Left renal pelvis (tissue), 4 donors: ENCODE measurements at places on chromosomes 11 and 22. TPM values are rescaled to one million over a fixed set of nuclear protein-coding genes. Genes with fewer than 3 reads are reported as not detected.

GRCh38 chr11:2107941-2108630 lies 31.1 kb downstream of the IGF2 start:
- no peak for DNase-seq

- DNase-seq = no peak
These were observed 5.7 kb downstream of the TNNI2 start for GRCh38 chr11:1844221-1845094.

DNA sequence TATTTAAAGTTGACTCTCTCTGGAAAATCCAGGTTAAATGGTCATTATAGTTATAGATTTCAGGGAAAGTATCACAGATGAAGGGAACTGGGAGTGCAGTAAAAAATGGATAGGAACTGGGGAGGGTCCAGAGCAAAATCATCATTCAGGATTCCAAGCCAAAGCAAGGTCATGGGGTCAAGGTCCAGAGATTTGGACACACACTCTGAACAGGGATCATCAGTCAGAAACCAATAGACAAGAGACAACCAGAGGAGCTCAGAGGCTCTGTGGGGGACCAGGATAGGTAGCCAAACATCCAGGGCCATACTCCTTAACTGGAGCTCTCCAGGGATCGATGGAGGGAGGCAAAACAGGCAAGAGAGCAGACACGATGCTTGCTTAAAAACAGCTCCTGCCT lies 27.3 kb upstream of the PSMA1 start:
- no peak for DNase-seq

GRCh38 chr11:71456831-71457230 lies 3.8 kb downstream of the NADSYN1 start:
- DNase-seq = no peak

DNA sequence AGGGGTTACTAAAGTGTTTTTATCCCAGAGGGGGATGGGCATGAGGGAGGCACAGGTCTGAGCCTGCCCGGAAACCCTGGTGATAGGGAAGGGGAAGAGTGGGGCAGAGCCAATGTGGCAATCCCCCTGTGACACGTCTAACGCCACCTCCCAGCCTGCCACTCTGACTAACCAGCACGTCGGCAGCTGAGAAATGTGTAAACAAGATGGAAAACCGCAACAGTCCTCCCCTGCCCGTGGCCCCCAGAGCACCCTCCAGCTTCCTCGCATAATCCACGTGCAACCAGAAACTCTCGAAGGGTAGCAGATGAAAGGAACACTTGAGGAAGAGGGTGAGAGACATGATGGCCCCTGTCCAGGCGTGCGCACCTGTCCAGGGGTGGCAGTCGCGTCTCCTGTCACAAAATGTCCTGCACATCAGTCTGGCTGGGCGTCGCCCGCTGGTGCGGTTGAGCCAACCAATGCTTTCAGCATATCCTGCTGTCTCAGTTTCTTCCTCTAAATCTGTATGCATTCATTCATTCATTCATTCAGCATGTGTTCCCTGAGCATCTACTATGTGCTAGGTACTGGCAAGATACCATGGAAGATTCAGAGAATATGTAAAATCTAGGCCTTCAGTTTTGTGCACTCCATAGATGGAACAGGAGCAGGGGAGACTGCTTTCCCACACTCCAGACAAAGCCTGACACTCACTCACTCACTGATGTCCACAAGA lies 4.5 kb downstream of the TMPRSS4 start:
- DNase-seq = no peak

DNA sequence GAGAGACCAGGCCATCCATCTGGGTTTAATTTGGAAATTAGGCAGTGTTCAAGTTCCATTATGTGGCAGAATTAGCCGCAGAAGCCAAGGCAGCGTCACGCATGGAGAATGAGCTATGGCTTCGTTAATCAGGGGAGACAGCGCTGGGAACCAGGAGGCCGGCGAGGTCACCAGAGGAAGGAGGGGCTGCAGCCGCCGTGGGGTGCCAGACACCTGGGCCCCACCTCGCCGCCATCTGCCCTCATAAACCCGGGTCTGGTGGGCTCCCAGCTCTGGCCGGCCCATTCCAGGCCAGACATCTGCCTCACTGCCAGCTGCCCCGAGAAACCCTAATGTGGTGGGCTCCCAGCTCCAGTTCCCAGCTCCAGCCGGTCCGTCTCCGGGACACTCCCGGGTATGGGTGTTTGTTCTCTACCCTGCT lies 676.9 kb downstream of the BRD1 start:
- no peak for DNase-seq

- DNase-seq = no peak
These were observed 53.0 kb upstream of the RDX start for GRCh38 chr11:110349138-110349996.

- no peak for DNase-seq
These were observed 70.3 kb upstream of the TP53I11 start for GRCh38 chr11:45021001-45021400.

DNA sequence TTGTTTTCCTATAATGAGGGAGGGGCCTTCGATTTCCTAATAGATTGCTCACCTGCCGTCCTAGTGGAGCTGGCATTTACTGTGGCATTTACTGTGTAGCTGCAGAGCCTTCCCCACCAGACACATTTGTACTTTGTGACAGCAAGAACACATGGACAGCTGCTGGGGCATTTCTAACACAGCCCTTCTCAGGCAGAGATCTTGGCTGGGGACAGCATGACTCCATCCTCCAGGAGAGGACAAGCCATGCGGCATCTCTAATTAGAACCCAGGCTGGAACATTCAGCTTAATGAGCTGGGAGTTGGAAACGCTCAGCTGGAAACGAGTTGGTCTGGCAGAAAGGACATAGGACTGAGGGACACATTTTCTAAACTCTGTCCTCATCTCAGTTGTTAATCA lies 887.5 kb downstream of the NTM start:
- no peak for DNase-seq

GRCh38 chr11:4072668-4073285 lies 21.8 kb upstream of the RRM1 start:
- DNase-seq = peak; percentile 66

- no peak for DNase-seq
These were observed 24.4 kb upstream of the FLRT1 start for GRCh38 chr11:64011371-64011770.

DNA sequence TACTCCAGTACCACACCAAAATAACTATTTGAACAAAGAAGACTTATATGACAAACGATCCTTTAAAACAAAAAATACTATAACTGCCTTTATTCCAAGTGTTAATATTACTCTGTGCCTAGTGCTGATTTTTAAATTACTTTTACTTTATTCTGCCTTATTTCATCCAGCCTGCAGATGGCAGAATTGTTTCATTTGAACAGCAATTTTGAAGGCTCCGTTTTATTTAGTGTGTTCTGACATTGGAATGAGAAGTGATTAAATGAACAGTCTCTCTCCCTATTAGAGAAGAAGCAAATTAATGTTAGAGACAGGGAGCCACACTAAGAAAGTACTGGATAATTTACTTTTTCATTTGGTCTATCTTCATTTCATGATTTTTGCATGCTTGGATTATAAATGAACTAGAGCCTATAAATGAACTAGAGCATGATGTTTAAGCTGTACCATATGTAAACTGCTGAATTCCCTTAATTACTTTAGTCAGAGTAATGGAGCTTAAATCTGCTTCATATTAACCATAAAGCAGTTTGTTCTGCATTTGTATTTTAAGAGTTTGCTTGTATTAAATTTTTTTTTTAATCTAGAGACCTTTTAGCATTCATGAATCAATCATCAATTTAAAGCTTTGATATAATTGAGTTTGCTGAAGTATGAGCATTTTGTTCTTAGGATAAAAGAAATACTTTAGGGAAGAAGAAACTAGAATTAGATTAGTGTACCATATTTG lies 9.8 kb downstream of the PDHX start:
- peak; percentile 54 for DNase-seq

- DNase-seq = no peak
These were observed 166.7 kb downstream of the ST3GAL4 start for GRCh38 chr11:126522152-126522551.

DNA sequence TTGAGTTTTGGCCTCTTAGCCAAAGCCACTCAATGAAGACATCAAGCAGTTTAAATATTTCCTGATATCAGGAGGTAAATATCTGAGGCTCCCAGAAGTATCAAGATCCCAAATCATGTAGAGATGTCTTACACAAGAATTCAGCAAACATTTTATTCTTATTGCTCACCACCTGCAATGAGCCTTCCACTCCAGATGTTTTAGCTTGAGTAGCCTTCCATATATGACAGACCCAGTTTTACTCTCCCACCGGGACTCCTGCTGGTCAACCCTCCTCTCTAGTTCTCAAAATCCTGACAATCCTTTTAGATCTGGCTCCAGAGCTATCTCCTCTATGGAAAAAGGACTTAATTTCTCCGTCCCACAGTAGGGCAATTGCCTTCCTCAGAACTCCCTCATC lies 404.4 kb downstream of the KCNA4 start:
- DNase-seq = no peak

GRCh38 chr11:14773755-14774154 lies 118.3 kb downstream of the CYP2R1 start:
- no peak for DNase-seq

GRCh38 chr11:16114978-16115871 lies 241.1 kb downstream of the SOX6 start:
- DNase-seq = no peak

DNA sequence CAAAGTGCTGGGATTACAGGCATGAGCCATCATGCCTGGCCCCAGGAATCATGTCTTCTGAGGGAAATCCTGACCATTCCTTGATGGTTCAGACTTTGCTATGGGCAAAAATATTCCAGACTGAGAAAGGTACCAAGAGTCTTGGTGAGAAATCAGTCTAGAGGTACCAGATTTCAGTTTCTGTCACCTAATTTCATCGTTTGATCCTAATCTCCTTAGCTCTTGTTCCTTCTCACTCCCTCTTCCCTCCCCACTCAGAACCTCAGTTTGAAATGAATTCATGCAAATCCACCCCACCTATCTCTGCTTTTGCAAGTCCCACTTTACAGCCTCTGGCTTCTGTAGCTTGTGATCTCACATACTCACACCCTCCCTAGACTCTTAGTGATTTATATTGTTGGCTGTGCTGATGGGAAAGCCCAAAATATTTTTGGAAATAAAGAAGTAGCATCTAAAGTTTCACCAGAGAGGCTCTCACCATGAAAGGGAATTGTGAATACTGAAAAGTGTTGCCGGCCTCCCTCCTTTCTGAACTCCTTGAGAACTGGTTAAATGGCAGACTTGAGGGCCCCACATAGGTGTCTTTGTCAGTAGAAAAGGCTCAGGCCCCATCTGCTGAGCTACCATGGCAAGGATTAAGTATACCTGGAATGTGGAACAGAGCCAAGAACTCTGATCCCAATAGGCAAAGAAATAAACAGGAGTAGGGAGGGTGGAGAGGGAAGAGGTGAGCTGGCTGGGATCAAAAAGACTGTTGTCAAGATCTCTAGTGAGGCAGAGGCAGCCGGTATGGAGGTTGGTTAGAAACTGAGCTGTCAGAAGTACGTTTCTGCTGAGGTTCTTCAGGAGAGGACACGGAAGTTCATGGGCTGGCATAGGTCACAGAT lies 190.5 kb upstream of the MTMR2 start:
- DNase-seq = no peak

GRCh38 chr11:27183672-27184457 lies 143.2 kb downstream of the BBOX1 start:
- DNase-seq = no peak

GRCh38 chr11:126870021-126870420 lies 130.5 kb downstream of the KIRREL3 start:
- no peak for DNase-seq

DNA sequence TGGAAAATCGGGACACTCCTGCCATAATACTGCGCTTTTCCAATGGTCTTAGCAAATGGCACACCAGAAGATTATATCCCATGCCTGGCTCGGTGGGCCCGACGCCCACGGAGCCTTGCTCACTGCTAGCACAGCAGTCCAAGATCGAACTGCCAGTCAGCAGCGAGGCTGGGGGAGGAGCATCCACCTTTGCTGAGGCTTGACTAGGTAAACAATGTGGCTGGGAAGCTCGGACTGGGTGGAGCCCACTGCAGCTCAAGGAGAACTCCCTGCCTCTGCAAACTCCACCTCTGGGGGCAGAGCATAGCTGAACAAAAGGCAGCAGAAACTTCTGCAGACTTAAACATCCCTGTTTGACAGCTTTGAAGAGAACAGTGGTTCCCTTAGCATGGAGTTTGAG lies 15.6 kb downstream of the PTH start:
- no peak for DNase-seq

GRCh38 chr22:35674335-35674734 lies 26.1 kb downstream of the APOL6 start:
- no peak for DNase-seq

- no peak for DNase-seq
These were observed 337.0 kb downstream of the SHANK2 start for GRCh38 chr11:70915158-70915985.

DNA sequence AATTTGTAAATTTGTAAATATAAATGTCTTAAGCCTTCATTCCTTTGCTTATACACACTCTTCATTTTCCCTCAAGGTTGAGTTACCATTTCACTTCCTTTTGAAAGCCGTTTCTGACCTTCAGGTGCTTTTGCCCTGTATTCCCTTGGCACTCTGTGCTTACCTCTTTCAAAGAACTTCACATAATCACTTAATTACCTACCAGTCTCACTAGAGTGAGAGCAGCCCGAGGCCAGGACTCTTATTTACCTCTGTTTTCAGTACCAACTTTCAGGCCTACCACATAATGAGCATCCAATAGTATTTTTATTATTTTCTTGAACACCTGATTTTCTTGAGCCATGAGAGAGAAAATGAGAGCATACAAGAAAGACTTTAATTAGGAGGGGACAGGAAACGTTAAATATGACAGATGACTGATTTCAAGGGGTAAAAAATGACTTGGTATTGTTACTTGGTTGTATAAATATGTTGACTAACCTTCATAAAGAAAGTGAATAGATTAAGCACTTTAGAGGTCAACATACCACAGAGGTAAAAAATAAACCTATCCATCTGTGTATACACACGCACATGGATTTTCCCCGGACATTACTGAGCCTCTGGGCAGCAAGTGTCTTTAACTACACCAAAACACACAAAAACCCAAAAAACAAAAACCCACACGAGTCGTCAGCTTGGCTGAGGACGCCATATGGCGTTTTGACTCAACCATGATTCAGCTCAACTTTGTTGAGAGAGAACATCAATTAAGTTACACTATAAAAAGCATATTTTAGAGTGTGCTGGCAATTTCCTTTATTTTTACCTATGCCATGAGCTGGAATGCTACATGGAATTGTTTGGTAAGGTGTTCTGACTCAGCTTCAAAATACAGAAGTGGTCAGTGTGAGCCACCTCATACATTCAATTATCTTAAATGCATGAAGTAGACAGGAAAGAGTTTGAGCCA lies 7.6 kb downstream of the ATXN10 start:
- no peak for DNase-seq

OOSP2 gene
- not detected for polyA plus RNA-seq

LARGE2 gene
- 26.0 TPM for polyA plus RNA-seq

TRAF6 gene
- polyA plus RNA-seq = 17.7 TPM

GAB4 gene
- polyA plus RNA-seq = not detected

ZNHIT2 gene
- 5.6 TPM for polyA plus RNA-seq

MMP13 gene
- not detected for polyA plus RNA-seq

RFPL2 gene
- not detected for polyA plus RNA-seq

MPPED2 gene
- 25.2 TPM for polyA plus RNA-seq

MYO18B gene
- polyA plus RNA-seq = 0.07 TPM

PLA2G6 gene
- polyA plus RNA-seq = 29.6 TPM

OR52R1 gene
- not detected for polyA plus RNA-seq

TMPRSS6 gene
- polyA plus RNA-seq = 0.30 TPM

PDE2A gene
- polyA plus RNA-seq = 10.4 TPM
